ENCODE measurements at places on chromosomes 2 and 18.

DNA sequence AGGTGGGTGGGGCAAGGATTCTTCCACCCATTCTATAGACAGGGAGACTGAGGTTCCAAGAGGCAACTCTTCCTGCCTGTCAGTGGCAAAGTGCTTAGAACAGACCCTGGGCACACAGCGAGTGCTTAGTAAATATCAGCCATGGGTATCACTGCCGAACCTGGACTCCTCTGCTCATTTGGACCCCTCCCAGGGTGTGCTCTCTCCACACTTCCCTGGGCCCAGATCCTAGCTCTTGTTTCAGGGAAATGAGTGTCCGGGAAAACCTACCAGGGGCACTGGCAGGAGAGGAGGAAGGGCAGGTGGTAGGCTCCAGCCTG lies 136.3 kb downstream of the CYP26B1 start:
- DNase-seq: no peak

- DNase-seq: no peak
Observed at GRCh38 chr2:224971214-224971613, 71.1 kb downstream of the DOCK10 start.

GRCh38 chr2:28406276-28407096 lies 13.8 kb downstream of the FOSL2 start:
- peak; percentile 79 for DNase-seq

- no peak for DNase-seq
Observed at GRCh38 chr2:28594000-28594331, 98.1 kb downstream of the PLB1 start.

- no peak for DNase-seq
Observed at GRCh38 chr18:37435150-37435867, 130.3 kb downstream of the CELF4 start.

GRCh38 chr18:9101730-9102507 lies 580 bp upstream of the NDUFV2 start:
- no peak for DNase-seq

GRCh38 chr2:20424300-20425290 lies 22.3 kb upstream of the RHOB start:
- DNase-seq: peak; percentile 36

- DNase-seq: no peak
Observed at GRCh38 chr2:241391892-241392665, 36.0 kb downstream of the FARP2 start.

DNA sequence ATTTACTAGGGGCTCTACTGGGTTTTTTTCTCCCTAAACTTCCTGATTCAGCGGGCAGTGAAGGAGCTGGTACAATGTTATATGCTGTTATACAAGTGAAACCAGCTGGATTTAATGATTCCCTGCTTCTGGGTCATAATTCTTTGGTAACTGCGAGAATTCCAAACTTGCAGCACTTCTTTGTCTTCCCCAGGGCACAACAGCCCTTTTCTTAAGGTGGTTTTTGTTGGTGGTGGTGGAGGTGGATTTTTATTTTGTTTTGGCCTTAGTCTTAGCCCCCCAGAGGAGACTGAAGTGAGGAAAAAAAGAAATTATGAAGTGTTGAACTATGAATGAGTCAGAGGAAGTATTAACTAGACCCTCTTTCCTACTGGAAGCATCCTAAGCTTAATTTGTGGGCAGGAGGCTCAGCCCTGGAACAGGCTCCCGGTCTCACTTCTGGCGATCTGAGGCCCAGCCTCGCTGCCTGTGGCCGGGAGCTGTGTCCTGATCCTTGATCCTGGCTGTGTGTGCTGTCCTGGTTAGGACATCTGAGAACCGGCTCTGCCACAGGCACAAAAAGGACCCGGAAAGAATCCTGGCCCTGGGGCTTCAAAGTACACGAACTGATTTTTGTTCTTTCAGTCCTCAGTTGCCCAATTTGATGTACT lies 141.9 kb downstream of the LYPD6B start:
- DNase-seq: no peak

DNA sequence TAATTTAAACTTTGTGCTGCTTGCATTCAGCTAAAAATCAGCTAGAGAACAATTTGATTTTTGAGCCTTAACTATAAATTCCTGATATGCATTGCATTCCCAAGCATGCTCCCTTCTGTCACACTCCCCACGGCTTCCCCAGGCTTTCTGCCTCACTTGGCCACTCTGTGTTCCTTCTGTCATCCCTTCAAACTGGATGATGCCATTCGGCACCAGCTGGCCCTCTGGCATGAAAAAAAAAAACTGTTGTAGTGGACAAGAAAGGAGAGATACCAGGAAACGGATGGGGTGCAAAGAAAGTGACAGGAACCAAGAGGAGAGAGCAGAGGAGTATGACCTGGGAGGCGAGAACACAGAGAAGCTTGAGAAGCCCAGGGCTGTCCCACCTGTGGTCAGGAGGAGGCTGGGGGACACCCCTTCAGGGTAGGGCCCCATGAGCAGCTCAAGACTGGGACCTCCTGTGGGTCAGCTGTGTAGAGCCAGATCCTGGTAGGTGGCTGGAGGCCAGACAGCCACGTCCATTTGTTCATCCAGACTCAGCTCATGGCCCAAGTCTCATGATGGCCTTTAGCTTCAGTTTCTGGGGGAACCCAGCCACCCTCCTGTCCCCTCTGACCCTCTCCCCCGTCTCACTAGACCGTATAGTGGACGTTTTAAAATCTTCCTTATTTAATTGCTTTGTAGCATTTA lies 211.8 kb downstream of the GBX2 start:
- DNase-seq: no peak

GRCh38 chr18:26549263-26550094 lies 1.1 kb upstream of the KCTD1 start:
- peak; percentile 14 for DNase-seq

- DNase-seq: no peak
Observed at GRCh38 chr18:24988253-24988840, 363.6 kb downstream of the ZNF521 start.

- DNase-seq: no peak
Observed at GRCh38 chr18:54878659-54879358, 50.5 kb downstream of the RAB27B start.

DNA sequence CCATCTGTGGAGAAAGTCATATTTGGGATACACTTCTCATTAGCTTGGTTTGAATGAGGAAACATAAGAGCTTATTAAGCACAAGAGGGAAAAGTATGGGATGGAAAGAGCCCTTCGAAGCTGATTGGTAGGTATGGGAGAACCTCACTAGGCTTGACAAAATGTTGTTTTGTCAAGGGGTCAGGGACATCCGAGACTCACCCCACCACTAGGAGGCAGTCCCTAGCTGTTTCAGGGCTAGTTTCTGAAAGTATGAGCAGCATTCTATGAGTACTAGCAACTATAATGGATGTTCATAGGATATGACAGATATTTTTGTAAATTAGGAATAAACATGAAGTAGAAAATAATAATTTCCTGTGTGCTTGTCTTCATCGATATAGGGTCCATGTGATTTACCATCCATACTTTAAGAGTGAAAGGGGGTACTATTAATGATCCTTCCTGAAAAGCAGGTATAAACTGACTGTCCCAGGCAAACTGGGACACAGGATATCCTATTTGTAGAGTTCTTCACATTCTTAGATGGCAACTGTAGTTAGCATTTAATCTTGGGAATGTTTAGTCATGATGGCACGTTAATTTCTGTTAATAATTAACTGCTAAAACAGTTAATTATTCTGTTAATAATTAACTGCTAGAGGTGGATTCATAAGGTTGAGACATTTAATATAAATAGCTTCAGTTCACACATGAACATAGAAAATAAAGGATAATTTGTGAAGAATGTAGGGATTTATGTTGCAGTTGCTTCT lies 28.4 kb downstream of the OTX1 start:
- DNase-seq: peak; percentile 14

DNA sequence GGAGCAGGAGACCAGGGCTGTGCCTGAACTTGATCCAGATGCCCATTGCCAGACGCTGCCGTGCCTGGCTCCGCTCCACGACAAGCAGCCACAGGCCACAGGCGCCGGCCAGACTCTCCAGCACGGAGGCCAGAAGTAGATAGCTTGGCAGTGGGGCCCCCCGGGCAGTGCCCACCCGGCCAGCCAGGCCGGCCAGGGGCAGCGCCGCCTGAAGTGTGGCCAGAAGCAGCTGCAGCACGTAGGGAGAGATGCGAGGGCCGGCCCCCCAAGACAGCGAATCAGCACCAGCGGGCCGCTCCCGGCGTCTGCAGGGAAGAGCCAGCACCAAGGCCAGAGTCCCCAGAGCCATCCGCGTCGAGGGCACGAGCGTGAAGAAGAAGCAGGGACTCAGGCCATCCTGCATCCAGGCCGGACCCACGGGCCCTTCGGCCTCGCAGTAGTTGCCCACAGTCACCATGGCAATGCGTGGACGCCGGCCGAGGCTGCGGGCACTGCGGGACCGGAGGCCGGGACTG lies 484 bp downstream of the ABCB6 start:
- peak; percentile 49 for DNase-seq

GRCh38 chr2:128736689-128737545 lies 418.2 kb upstream of the HS6ST1 start:
- DNase-seq: peak; percentile 79

DNA sequence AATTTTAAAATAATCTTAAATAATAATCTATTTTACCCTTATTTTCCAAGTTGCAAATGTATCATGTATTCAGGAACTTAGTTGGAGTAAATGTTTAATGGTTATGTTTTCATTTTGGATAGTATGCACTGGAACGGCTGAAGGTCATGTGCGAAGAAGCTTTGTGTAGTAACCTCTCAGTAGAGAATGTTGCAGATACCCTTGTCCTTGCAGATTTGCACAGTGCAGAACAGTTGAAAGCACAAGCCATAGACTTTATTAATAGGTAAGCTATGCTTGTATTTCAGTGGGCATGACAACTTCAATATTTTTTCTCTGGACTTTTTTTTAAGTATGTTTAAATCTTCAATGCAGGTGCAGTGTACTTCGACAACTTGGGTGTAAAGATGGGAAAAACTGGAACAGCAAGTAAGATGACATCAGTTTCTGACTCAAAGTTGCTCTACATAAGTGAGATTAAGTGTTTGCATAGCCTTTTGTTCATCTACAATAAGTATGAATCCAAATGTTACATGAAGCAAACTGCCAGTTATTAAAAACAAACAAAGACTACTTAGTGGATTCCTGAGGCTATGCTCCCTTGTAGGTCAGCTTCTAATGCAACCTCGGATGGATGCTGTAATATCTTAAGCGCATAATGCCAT lies 63.1 kb downstream of the SPOPL start:
- no peak for DNase-seq

GRCh38 chr2:127044977-127045661 lies 61.8 kb downstream of the BIN1 start:
- no peak for DNase-seq

DNA sequence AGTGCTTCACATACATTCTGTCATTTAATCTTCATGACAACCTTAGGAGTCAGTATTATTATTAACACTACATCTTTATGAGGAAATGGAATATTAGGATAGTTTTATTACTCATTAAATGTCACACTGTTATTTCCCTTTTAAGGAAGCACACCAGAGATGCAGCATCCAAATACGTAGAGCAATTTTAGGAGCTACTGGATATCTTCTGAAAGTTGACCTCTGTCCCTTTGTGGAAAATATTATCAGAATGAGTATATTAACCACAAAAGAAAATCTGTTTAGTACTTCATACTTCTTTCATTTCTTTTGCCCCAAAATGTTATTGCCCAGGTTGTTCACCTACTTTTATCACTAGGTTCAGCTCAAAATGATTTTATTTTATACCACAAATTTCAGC lies 72.9 kb upstream of the APCDD1 start:
- DNase-seq: no peak

- DNase-seq: no peak
Observed at GRCh38 chr18:79804130-79804787, 6.5 kb downstream of the KCNG2 start.

DNA sequence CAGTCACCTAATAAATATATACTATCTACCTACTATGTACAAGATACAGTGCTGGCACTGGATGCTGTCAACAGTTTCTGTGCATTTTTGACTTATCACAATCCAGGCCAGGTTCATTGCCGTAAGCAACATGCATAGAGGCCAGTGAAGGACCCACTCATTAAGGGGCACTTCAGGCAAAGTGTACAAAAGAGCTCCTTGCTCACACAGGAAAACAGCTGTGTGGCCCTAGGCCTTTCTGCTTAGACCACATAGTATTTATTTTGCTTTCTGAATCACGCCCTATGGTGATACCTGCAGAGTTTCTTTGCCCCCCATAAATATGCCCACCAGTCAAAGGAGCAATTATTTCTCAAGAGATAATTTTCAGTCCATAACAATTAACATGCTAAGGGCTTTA lies 39.6 kb upstream of the STAT4 start:
- no peak for DNase-seq

- DNase-seq: no peak
Observed at GRCh38 chr2:66439812-66440542, 5.1 kb downstream of the MEIS1 start.

- no peak for DNase-seq
Observed at GRCh38 chr18:5180254-5180653, 16.8 kb downstream of the AKAIN1 start.

DNA sequence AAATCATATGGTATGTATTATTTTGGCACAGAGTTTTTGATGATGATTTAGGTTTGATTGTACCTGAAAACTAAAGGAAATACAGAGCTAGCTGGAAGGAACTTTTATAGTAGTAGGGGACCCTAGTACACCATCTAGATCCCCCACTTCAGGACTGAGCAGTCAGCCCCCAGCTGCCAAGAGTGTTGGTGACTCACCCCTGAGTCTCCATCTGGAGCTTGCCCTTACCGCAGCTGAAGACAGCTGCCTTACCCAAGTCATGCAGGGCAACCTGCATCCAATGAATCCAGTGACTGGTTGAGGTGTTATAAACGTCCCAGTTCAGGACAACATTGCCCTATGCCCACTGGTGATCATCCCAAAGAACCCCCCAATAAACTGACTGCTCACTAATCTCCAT lies 15.3 kb downstream of the PMS1 start:
- no peak for DNase-seq

DNA sequence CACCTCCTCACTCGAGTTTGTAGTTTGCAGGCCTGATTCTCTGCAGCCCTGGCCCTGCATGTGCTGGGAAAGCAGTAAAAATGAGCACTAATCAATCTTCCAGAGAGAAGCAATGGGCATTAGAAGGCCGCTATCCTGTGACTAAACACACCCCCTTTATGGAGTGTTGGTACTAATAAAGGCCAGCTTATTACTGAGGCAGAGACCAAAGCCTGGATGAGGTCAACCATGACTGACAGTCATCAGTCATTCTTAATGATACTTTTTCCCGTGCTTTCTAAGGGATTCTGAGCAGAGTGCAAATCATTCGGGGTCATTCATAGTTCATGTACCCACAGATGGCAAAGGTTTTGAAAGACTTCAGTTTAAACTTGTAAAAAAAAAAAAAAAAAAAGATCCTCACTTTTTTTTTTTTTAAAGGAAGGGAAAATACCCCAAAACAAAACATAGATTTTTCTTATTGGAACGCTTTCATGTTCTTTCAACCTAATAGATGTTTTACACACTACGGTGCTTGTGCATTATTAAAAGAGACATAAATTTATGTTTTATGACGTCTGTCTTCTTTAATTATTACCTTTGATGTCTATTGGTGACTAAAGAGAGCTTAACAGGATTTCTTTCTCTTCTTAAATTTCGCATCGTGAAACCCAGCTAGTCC lies 13.2 kb downstream of the TSHZ1 start:
- DNase-seq: no peak

- DNase-seq: no peak
Observed at GRCh38 chr2:150473767-150474166, 13.7 kb downstream of the RND3 start.

- DNase-seq: peak; percentile 56
Observed at GRCh38 chr2:84938194-84938879, 32.6 kb upstream of the KCMF1 start.
